ENCODE measurements at places on chromosomes 13 and 19. TPM values are rescaled to one million over a fixed set of nuclear protein-coding genes. Genes with fewer than 3 reads are reported as not detected.

DNA sequence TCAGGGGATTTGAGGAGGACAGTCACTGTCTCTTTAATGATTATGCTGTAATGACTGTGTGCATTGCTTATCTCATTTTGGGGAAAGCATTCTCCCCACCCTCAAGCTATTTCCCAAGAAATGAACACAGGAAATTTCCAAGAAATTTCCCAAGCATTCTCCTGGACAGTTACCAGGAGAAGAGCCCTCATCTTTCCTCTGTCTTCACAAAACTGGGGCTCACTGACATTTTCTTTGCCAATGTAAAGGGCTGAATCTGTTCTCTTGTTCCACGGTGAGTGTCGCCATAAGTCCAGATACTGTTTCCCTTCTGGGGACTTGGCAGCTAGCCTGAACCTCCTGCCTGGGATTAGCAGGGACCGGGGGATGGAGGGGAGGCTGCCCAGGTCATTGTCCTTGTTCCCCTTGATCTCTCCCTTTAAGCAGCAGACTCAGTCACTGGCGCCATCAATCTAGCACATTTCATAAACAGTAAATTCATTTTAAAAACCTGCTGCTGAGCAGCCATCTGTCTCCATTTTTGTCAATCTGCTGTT, 172.8 kb downstream of the DNAJC15 start:
- H3K4me1 ChIP-seq = no peaks in the 10 kb centered on the region
- H3K27me3 ChIP-seq = peaks cover 11% of the 10 kb centered on the region
- H3K36me3 ChIP-seq = no peaks in the 10 kb centered on the region
- H3K4me3 ChIP-seq = no peak overlapping the region
- no peak overlapping the region for H3K27ac ChIP-seq

GRCh38 chr19:41792513-41793413, 3.6 kb upstream of the CEACAM3 start:
- no peak overlapping the region for H3K27ac ChIP-seq
- H3K27me3 ChIP-seq = peaks cover 26% of the 10 kb centered on the region
- H3K4me3 ChIP-seq = no peak overlapping the region
- no peaks in the 10 kb centered on the region for H3K36me3 ChIP-seq
- peak; percentile 78 for DNase-seq

- no peaks in the 10 kb centered on the region for H3K36me3 ChIP-seq
- H3K4me3 ChIP-seq = no peak overlapping the region
- H3K27me3 ChIP-seq = no peaks in the 10 kb centered on the region
- peak; percentile 19 for DNase-seq
- H3K4me1 ChIP-seq = no peaks in the 10 kb centered on the region
- H3K27ac ChIP-seq = no peak overlapping the region
Observed at GRCh38 chr13:96020155-96020575, 33.0 kb downstream of the UGGT2 start.

DNA sequence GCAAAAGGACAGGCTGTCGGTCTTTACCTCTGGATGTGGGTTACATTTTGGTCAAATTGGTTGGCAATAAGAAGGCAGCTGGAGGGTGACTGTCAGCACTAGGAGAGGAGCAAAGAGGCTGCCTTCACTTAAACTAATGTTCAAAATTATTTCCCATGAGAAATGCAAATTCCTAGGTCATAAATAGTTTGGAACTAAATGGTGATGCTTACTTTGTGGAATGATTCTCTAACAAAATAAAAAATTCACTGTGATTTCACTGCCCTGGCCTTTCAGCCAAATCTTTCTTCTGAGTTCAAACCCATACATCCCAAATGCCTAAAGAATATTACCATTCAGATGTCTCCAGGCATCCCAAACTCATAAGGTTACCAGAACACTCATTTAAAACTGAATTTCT, 25.0 kb upstream of the OXGR1 start:
- peaks cover 42% of the 10 kb centered on the region for H3K27me3 ChIP-seq
- DNase-seq = no peak
- no peak overlapping the region for H3K27ac ChIP-seq
- H3K4me1 ChIP-seq = peaks cover 7% of the 10 kb centered on the region
- no peaks in the 10 kb centered on the region for H3K36me3 ChIP-seq
- H3K4me3 ChIP-seq = no peak overlapping the region

DNA sequence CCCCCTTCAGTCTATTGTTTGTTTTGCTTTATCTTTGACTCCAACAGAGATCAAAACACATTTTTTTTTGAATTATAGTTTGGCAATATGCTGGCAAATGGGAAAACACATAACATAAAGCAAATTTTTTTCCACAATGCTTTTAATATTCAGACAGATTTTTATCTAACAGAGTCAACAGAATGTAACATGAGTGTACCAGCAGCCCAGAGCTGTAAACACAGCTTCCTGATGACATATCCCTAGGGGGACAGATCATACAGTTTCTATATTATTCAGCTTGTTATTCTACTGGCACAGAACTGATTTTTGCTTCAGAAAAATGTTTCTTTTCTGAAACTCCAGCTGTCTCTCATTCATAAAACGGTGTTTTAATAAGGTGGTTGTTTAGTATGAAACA, 168.8 kb downstream of the OLFM4 start:
- DNase-seq = no peak
- no peaks in the 10 kb centered on the region for H3K36me3 ChIP-seq
- H3K27ac ChIP-seq = no peak overlapping the region
- peaks cover 7% of the 10 kb centered on the region for H3K27me3 ChIP-seq
- no peaks in the 10 kb centered on the region for H3K4me1 ChIP-seq

APOC4 gene
- not detected for total RNA-seq

ZFP14 gene
- 1.4 TPM for total RNA-seq

SULT2A1 gene
- total RNA-seq = not detected

FOSB gene
- 7.7 TPM for total RNA-seq

FFAR2 gene
- total RNA-seq = not detected

DNA sequence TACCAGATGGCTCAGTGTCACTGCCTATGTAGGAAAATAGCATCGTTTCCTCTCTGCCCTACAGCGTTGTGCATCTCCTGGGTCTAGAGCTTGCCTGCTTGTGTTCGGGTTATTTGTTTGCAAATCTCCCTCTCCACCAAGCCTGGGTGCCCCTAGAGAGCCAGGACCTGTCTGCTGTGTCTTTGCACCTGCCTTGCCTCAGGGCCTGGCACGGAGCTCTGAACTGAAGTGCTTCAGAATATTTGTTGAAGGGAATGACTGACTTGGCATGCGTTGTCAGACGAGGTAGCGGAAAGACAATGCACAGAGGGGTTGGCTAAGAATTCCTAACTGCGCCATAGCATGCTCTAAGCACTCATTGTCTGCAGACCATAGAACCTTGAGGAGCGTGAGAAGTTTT, 263.4 kb downstream of the FGF9 start:
- H3K4me3 ChIP-seq = no peak overlapping the region
- H3K27ac ChIP-seq = no peak overlapping the region
- no peaks in the 10 kb centered on the region for H3K4me1 ChIP-seq
- DNase-seq = no peak

DNA sequence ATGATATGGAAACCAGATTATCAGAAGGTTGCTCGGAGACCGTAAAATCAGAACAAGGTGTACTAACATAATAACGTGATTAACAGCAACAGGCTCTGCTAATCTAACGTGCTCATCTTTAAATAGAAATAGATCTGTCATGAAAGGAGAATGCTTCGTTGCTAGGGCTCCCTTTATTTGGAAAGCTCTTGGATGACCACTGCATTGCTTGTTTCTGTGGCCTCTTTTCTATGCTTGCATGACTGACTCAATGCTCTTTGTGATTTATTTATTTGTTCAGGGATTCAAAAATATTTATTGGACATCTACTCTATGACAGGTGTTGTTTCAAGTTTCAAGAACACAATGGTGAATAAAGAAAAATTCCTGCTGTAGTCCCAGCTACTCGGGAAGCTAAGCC, 22.3 kb upstream of the ZDHHC20 start:
- H3K27ac ChIP-seq = no peak overlapping the region
- no peaks in the 10 kb centered on the region for H3K36me3 ChIP-seq
- DNase-seq = no peak
- no peak overlapping the region for H3K4me3 ChIP-seq

GRCh38 chr19:48654299-48655059, 8.5 kb upstream of the CA11 start:
- H3K36me3 ChIP-seq = no peaks in the 10 kb centered on the region
- H3K27ac ChIP-seq = no peak overlapping the region
- H3K4me3 ChIP-seq = no peak overlapping the region
- DNase-seq = no peak

PDX1 gene
- total RNA-seq = not detected

- H3K36me3 ChIP-seq = no peaks in the 10 kb centered on the region
- H3K4me1 ChIP-seq = no peaks in the 10 kb centered on the region
- H3K27me3 ChIP-seq = no peaks in the 10 kb centered on the region
Observed at GRCh38 chr19:28631961-28632360, 581.0 kb downstream of the UQCRFS1 start.

GRCh38 chr19:39544911-39545310, 5.0 kb upstream of the EID2 start:
- no peak overlapping the region for H3K4me3 ChIP-seq
- H3K27ac ChIP-seq = peak overlapping the region; percentile 62
- H3K27me3 ChIP-seq = no peaks in the 10 kb centered on the region
- H3K36me3 ChIP-seq = no peaks in the 10 kb centered on the region

All from activated CD4-positive, alpha-beta T cell treated with anti-CD3 and anti-CD28 coated beads for 36 hours (primary cell).